ENCODE measurements at places on chromosomes 16 and 17. TPM values are rescaled to one million over a fixed set of nuclear protein-coding genes. Genes with fewer than 3 reads are reported as not detected.

DNA sequence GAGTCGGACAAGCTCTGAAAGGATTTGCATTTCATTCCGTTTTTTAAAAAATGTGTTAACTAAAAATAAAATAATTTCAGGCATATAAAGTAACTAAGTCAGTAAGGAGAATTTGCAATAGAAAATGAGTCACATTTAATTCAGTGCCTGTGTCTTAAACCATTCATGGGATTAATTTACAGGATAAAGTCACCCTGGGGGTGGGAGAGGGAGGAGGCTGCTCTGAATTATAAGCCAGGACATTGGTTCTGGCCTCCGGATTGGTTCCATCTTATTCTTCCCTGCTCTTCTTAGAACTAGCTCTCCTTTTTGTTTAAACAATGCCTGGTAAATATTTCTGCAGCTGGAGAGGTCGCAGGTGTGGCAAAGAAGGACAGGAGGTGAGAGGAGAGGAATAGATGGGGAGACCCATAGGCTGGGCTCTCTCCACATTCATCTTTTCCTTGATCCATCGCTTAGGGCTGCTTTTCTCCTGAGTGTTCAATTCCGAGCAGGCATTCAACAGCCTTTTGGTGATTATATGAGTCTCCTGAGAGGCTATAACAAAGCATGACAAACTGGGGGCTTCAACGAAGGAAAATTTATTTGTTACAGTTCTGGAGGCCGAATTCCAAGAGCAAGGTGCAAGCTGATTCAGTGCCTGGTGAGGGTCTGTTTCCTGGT is 319.2 kb downstream of the PHKB start:
- no peak for DNase-seq

DNA sequence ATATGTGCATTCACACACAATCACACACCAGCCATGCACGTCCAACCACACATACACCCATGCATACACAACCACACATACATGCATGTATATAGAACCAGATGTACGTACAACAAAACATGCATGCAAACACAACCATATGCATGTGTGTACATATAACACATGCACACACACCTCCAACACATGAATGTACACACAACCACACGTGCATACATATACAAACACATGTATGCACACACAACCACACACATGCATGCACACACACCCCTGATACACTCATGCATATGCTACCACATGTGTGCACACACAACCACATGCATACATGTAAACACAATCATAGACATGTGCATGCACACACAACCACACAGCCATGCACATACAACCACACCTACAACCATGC is 52.0 kb upstream of the SDK2 start:
- no peak for DNase-seq

DNA sequence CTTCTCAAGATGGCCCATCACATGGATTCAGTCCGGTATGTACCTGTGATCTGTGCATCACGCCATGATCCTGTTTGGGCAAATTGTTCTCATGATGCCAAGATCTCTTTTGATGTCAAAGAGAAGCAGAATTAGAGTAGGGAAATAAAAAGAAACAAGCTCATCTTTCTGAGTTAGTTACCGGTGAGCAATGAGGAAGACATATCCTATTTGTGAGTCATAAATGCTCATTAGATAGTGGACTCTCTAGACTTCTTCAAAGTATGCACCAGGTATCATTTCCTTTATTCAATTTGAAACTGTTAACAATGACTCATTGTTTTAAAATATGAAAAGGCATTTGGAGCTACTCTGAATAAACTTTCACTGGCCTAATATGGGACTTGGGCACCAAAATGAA is 8.0 kb upstream of the KRTAP4-12 start:
- DNase-seq = no peak

GRCh38 chr17:45293413-45294211 is 23.2 kb downstream of the MAP3K14 start:
- DNase-seq = peak; percentile 95

DNA sequence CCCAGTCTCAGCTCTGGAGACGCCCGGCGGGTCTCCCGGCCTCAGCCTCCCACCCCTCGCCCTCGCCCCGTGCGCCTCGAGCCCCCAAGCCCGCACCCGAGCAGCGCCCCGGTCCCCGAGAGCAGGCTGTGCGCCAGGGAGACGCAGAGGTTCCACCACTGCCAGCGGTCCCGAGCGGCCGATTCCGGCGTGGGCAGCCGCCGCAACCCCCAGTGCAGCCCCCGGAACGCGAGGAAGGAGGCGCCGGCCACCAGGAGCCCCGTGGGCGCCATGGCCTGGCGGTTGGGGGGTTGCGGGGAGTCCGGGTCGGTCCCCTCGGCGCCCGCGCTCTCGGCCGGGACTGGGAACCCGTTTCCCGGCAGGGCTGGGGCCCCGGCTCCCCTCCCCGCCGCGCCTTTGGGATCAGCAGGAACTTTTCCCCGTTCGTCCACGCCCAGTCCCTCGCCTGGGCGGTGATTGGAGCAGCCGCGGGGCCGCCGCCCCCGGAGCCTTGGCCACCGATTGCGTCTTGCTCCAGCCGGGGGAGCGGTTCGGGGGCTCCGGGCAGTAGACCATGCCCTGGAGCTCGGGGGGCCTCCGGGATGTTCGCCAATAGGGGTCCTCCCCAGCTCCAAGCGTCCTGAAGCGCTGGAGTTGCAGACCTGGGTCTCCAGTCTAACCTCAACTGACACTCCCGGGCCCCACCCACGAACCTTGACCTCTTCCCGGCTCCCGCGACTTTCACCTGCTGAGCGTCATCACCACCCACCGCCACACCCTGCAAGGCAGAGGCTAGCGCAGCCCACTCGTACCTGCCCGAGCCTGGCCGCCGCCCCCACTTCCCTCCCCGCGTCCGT is at the start of gene TLCD2:
TLCD2 (minus strand) TSS at position 407 of the 836 bp plus-strand sequence; CDS start at position 272, 135 bp downstream.
- DNase-seq = no peak

DNA sequence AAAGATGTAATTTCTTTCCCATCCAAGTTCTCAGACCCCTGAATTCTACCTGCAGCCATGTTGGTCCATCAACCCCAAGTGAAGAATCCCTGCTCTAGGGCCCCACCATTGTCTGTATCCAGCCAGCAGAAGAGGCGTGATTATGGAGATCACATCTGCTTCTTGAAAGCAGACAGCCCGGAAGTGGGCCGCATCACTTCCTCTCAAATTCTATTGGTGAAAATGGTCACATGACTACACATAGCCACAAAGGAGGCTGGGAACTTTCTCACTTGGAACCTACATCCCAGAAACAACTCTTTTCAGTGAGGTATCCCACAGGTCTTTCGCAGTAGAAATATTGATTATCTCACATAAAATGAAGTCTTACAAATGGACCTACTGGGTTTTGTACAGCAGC is 40.1 kb downstream of the IL4R start:
- no peak for DNase-seq

- no peak for DNase-seq
These were observed 163.4 kb downstream of the PHKB start for GRCh38 chr16:47624563-47624962.

DNA sequence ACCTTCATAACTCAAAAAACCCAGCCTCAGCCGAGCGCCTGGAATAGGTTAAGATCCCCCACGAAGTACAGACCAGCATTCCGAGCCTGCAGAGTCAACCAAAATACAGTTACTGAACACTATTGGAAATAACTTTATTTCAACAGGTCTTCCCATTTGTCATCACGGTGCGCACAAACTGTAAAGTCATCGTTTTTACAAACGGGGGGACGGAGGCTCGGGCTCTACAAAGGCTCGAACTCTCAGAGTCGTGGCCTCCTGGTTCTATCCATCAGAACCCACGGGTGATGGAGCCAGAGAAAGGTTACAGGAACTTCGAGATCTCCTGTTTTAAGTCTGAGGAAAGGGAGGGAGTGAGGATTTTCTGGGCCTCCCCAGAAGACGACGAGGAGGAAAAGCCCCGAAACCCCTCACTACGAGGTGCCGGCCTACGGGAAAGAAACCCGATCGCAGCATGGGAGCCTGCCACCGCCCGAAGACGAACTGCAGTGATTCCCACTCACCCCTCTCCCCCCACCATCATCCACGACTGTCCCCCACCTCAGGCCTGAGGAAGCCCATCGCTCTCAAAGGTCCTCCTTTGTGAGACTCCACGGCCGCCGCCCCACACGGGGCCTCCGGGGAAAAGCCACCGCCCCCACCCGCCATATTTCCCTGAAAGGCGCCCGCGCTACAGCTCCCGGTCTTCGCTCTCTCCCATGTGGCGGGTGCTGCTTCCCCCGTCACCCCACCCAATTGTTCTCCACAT is 917 bp downstream of the YWHAE start:
- DNase-seq = peak; percentile 86

DNA sequence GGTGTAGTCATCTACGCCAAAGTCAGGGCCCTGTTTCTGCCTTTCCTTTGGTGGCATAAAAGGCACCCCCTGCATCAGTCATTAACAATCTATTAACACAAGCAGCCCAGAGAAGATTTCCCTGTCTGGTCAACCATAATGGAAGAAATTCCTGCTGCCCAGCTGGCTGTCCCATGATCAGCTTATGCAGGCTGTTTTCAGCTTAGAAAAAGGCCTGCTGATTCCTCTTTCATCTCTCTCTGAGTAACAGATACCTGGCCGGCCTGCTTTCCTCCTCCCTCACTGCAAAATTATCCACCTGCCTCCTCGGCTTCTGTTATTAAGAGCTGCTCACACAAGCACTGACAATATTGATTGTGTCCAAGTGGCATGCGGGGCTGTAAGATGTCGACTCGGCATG is 70.3 kb upstream of the MMP2 start:
- DNase-seq = no peak

DNA sequence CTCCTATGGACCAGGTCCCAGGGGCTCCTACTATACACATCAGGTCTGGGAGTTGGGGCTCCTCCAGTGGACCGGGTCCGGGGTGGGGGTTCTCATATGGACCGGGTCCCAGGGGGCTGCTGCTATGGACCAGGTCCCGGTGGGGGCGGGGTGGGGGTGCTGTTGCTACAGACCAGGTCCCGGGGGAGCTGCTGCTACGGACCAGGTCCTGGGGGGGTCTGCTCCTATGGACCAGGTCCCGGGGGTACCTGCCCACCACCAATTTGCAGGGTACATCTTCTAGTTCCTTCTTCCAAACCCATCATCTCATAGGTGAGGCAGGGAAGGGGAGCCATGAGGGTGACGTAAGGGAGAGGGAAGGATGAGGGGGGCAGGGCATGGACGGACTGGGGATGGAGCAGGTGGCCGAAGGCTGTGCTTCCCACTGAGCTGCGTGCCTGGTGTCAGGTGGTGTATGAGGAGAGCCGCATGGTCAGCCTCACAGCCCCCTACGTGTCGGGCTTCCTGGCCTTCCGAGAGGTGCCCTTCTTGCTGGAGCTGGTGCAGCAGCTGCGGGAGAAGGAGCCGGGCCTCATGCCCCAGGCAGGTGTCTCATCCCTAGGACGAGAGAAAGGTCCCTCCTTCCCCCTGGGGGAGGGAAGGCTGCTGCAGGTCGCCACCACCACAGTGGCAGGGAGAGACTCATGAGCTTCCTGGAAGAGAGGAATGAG is 6.6 kb downstream of the ENDOV start:
- DNase-seq = no peak

DNA sequence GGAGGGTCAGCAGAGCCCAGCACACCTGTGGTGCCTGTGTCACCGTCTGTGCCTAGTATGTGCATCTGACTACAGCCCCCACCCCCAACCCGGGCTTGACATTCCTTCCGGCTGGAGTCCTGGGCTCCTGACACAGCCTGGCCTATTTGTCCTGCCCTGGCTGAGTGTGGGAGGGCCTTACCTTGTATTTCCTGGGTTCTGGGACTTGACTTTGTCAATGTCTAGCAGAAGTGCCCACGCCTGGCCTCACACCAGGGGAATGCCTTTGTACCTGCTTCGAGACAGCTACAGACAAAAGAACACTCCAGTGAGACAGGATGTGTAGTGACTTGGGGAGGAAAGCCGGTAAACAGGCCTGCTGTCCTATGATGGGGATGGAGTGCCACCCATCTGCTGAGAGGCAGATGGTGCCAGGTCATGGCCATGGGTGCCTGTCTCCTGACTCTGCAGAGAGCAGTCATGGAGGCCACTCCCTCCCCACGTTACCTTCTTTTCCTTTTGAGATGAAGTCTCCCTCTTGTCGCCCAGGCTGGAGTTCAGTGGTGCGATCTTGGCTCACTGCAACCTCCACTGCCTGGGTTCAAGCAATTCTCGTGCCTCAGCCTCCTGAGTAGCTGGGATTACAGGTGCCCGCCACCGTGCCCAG is 42.8 kb downstream of the TNFRSF13B start:
- DNase-seq = no peak

MT1A gene
- polyA plus RNA-seq = not detected

CMC2 gene
- 55.3 TPM for polyA plus RNA-seq

SLC35G6 gene
- polyA plus RNA-seq = not detected

TMEM204 gene
- 1.3 TPM for polyA plus RNA-seq

SLFN11 gene
- 34.3 TPM for polyA plus RNA-seq

All from CD14-positive monocyte (primary cell).